ENCODE measurements at places on chromosomes 1 and 21. TPM values are rescaled to one million over a fixed set of nuclear protein-coding genes. Genes with fewer than 3 reads are reported as not detected.

WNT3A gene
- total RNA-seq: 0.49 TPM

ARHGEF19 gene
- 26.4 TPM for total RNA-seq

PI4KB gene
- 40.2 TPM for total RNA-seq

DNA sequence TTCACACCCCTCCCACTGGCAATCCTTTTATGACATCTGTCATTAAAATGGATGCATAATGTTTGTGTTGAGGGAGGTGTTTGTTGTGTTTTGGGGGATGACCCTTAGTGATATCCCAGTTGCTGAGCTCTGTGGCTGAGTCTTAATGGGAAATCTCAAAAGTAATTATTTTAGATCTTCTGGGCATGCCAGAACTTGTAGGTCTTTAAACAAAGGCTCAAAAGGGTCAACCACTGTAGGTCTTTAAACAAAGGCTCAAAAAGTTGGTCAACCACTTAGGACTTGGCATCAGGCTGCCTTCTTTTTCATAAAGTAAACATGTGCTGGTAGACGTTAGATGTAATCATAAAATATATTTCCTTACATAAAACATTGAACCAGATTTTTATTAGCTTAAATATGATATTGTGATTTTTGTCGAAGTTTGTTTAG is 78.0 kb downstream of the CDC14A start:
- DNase-seq: no peak

DNA sequence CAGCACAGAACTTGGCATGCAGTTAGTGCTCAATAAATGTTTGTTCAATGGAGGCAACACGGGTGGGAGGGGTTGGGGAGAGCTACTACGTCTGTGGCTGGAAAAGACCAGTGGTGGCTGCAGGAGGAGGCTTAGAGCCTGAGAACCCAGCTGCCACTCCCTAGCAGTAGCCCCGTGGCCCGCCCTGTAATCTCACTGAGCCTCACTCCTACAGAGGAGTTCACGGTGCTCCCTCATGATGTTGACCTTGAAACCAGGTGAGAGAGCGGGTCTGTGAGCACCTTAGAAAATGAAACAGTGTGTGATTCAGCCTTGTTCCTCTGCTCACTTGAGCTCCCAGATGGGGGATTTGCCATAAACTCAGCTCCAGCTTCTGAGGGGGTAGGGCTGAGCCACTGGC is 299.6 kb downstream of the NPHP4 start:
- no peak for DNase-seq

DNA sequence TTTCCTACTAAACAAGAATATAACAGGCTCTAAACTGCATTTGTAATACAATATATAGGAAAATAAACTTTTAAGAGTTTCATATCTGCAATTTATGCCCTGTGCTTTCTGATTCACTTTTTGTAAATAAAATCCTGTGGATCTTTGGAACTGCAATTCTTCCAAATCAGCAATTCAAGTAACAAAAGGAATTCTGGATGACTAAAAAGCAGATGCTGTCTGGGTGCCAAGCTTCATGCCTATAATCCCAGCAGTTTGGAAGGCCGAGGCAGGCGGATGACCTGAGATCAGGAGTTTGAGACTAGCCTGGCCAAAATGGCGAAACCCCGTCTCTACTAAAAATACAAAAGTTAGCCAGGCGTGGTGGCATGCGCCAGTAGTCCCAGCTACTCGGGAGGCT is 6.3 kb downstream of the NME7 start:
- DNase-seq: no peak

- peak; percentile 59 for DNase-seq
Observed at GRCh38 chr1:154877370-154877974, 7.4 kb upstream of the KCNN3 start.

DNA sequence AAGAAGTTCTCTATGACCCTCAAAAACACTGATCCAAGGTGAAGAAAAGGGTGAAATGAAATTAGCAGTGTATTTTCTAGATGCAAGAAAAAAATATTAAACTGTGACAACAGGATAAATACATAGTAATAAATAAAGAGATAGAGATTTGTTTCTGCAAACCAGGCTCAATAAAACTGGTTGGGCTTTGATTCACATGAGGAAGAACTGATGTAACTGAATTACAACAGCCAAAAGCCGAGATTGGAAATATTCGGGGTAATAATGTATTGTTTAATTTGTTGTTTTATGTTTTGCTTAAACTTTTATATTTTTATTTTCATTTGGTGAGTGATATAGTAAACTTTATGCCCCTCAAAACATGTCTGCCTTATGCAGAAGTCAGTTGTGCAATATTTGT is 285.0 kb downstream of the BRINP3 start:
- DNase-seq: no peak
